ENCODE measurements at places on chromosomes 11 and 22.

GRCh38 chr11:109026891-109027489, 362.1 kb downstream of the DDX10 start:
- no peak for DNase-seq

DNA sequence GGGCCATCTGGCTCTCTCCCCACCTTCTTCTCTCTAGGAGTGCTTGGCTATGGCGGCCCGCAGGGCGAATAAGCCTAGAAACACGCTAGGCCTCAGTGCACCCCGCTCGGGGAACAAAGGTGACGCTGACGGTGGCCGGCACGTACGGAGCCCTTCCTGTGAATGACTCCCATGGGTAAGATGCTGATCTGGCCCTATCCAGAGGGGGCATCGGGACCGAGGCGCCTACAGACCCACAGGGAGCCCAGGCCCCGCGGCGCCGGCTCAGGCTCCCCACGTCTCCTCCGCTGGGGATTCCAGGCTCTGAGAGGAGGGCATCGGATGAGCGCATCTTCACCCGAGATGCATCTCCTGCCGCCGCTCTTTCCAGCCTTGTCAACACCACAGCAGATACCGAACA, 31.4 kb upstream of the TESMIN start:
- DNase-seq: no peak

DNA sequence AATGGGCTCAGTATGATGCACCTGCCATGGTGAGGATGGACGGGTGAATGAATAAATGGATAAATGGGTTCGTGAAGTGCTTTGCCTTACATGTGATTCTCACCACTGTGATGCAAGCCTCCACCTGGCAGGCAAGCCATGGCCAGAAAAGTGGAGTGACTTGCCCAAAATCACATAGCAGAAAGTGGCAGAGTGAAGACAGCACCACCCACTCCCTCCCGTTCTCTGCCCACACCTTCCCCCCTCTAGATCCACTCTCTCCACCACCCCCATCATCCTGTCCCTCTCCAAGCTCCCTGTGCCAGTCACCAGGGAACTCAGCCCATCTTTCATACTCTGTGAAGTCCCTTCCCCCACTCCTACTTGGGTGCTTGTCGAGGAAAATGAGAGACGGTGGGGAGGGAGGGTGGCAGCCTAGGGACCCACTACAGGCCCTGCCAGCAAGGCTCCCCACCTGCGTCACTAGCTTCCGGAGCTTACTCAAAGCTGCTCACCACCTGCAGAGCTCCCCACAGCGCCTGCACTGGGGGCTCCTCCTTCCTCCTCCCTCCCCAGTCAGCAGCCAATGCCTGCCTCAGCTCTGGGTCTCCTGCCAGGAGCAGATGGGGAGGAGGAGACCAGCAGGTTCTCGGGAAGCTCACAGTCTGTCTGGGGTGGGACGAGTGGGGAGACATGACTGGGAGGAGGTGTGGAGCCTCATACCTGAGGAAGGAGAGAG, 82.3 kb downstream of the PDE2A start:
- no peak for DNase-seq

DNA sequence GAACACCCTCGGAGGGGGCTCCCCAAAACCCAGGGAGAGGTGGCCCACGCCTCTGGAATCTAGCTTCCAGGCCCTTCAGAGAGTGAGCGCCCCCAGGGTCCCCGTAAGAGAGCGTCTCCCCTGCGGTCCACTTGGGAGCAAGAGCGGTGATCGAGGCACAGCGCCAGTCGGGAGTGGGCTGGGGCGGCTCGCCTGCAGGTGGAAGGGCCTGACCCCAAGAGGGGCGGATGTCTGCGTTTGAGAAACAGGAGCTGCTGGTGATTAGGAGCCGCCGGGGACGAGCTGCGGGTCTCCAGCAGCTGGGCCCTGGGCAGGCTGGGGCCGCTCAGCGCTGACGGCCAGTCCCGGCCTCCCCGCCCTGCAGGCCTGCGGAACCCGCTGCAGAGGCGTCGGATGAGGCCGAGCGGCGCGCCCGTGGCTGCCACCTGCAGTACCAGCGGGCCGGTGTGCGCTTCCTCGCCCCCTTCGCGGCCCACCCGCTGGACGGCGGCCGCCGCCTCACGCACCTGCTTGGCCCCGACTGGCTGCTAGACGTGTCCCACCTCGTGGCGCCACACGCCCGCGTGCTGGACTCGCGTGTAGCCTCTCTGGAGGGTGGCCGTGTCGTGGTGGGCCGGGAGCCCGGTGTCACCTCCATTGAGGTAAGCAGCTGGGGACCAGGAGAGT, 10.0 kb downstream of the TMEM132A start:
- no peak for DNase-seq

- no peak for DNase-seq
Measured at GRCh38 chr11:8796941-8797340, 114.0 kb upstream of the AKIP1 start.

DNA sequence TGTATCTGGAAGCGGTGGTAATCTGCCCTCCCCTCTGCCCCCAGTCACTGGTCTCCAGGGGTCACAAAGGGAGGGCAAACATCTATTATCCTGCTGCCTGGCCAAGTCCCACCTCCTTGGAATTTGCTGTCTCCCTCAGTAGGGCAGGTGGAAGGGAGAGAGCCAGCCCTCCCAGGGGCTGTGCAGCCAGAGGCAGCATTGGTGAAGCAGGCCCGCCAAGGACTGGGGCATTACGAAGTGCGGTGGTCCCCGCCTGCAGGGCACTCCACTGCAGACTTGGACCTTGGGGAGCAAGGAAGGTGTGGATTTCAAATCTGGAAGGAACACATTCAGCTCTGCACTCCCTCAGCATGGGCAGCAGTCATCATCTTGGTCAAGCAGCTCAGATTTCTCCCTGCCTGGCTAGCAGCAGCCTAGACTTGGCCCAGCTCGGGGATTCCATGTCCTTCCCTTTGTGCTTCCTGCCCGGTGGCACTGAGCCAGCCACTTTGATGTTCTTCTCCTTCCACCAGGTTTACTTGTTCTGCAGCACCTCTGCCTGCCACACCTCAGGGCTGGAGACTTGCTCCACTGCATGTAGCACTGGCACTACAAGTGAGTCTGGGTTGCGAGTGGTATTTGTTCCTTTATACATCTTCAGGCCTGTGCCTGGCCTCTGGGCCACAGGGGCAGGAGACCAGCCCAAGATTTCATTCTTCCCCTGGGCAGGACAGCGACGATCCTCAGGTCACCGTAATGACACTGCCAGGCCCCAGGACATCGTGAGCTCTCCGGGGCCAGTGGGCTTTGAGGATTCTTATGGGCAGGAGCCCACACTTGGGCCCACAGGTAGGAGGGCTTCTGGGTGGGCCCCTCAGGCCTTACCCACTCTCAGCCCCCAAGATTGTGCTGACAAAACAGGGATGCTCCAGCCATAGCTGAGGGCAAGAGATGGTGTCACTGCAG, 7.4 kb downstream of the ZP1 start:
- no peak for DNase-seq

DNA sequence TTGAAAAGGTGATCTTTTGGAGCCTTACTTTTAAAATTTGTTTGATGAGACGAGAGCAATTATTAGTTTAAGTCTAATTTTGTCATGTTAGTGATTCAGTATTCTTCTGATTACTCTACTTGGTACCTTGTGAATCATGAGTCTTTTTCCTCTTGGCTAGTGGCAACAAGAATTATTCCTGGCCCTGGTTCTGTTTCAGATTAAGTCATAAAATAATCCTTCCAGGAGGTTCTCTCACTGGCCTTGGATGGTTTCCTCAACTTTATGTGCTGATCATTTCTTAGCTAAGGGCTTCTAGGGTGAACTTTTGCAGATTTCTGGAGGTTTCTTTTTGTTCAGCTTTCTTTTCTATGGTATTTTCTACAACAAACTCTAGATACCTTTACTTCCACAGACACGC, 741.8 kb upstream of the LUZP2 start:
- no peak for DNase-seq

GRCh38 chr11:130897262-130898182, 18.8 kb downstream of the SNX19 start:
- no peak for DNase-seq

DNA sequence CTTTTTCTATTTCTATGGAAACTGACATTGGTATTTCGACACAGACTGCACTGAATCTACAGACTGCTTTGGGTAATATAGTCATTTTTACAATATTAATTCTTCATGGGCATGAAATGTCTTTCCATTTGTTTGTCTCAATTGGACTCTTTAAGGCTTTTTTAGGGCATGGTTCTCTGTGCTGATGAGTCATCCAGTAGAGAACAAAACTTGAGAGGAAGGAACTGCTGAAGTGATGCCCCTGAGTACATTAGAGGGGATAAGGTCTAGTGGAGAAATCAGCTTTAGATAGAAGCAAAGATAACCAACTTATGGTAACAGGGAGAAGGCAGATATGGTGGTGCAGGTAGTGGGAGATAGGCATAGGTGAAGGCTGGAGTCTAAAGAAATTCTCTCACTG, 25.1 kb downstream of the TSG101 start:
- DNase-seq: no peak

Data from LoVo (cell line).